ENCODE measurements at places on chromosomes 6 and 20.

DNA sequence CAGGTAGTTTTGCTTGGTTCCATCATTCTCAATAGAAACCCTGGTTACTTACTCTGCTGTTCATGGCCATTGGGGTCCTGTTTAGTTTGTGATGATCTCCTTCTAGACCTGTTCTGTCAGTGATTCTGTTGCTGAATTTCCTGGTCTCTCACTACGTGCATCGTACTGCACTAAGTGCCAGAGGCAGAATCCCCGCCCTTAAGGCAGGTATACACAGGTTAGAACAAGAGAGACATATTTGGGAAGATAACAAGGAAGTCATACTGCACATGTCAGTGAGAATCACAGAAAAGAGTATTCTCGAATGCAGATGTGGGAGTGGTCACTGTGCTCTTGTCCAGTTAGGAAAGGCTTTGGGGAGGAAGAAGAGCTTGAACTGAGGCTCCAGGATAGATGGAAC lies 148.1 kb upstream of the MYLIP start:
- no peak for DNase-seq

DNA sequence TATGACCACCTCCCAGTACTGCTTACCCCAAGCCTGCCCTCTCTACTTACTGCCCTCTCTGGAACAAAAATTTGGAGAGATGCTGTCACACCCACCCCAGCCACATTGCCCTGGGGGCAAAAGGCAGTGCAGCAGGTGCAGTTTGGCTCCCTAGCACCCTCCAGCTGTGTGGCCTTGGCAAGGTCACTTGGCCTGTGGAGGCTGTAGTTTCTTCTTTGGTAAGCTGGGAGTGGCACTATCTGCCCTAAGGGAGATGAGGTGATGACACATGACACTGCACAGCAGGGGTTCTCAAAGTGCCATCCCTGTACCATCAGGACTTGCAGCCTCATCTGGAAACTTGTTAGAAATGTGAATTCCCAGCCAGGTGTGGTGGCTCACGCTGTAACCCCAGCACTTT lies 44.8 kb downstream of the TAF8 start:
- DNase-seq: no peak

DNA sequence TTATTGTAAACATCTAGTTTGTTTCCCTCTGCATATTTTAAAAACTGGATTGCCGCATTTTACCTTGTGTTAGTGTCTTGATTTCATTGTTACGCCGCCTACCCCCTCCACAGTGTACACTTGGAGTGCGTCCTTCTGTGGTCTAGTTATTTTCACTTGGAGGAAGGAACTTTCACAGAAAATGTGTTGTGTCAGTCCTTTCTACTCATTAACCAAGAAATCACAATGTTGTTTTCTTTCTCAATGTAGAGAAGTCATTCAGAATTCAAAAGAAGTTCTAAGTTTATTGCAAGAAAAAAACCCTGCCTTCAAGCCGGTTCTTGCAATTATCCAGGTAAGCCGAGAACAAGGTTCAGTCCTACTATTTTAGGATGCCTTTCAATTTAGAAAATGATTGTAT lies 10.3 kb downstream of the MTHFD1L start:
- DNase-seq: no peak

- no peak for DNase-seq
Observed at GRCh38 chr20:32179934-32180333, 27.6 kb downstream of the PLAGL2 start.

DNA sequence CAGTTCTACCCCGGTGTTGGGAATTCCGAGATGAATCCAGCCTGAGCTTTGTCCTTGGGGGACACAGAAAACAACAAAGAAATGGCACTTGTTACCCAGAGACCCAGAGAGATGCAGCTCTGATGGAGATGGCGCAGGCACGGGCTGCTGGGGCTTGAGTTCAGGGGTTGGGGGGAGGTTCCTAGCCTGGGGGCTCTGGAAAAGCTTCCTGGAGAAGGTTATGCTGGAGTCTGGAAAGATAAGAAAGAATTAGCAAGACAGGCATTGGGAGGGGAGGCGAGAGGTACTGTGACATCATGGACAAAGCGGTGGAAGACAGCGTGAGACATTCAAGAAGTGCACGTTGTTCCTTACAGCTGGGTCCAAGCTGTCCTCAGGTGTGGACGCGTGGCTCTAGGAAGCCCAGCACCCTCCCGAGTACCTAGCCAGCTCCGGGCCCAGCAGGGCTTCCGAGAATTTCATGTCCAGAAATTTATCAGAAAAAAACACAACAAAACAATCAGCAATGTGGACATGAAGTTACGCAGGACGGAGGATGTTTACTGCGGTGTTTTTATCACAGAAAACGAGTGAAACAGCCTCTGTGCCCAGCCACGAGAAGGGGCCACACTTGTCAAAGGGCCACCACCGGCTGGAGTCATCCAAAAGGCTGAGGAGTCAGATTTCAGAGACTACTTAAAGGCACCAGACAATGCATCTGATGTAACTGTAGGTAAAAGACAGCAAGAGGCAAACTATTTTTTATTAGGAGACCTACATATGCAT lies 39.5 kb downstream of the C20orf203 start:
- DNase-seq: no peak

- no peak for DNase-seq
Observed at GRCh38 chr6:37320646-37321045, 33.1 kb upstream of the RNF8 start.

- DNase-seq: no peak
Observed at GRCh38 chr6:104700371-104701185, 159.1 kb downstream of the HACE1 start.

DNA sequence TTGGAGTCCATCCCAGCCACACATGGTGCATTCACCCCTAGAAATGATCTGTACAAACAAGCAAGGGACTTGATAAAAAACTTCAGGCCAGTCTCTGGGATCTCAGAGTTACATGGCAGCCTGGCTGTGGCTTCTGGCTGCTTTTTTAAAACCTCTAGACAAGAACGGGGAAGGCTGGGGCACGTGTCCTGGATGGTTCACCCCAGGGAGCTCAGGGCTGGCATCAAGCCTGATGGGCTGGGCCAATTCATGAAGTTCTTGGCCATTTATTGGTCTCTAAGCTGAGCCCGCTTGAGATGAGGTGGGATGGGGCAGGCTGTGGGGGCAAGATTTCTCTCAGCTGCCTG lies 10.4 kb upstream of the ZFAND3 start:
- no peak for DNase-seq

DNA sequence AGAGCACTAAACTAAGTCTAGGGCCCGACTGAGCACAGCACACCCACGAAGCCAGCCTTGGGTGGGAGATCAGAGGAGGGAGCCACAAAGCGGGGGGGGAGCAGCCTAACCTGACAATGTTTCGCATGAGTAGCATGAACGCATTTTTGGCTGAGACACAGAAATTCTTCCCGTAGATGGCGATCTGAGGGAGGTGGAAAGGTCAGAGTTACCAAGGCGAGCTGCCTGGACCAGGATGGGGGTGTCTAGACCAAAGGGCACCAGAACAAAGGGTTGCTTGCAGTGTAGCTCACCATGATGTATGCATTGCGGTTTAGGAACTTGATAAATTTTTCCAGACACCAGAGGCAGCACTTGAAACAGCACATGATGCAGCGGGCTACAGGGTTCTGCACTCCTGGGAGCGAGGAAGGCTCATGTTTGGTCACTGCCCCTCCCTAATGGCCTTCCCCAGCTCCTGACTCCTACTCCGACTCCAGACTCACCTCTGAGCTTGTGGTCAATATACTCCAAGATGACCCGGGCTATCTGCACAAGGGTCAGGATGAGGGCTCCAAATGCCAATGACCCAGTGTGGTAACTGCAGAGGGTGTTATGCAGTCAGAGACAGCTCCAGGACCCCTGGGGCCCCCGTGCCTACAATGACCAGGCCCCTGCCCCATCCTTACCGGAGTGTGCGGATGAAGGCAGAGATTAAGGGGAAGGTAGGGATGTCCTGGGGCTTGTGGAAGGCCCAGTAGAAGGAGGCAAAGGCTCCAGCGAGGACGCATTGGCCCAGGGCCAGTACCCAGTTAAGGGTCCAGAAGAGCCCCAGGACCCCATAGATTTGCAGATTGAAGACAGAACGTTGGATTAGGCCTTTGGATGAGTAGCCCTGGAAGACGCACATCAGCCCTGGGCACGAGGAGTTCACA lies 2.8 kb upstream of the NEU1 start:
- DNase-seq: no peak

GRCh38 chr6:138431256-138432062 lies 27.4 kb downstream of the HEBP2 start:
- no peak for DNase-seq

DNA sequence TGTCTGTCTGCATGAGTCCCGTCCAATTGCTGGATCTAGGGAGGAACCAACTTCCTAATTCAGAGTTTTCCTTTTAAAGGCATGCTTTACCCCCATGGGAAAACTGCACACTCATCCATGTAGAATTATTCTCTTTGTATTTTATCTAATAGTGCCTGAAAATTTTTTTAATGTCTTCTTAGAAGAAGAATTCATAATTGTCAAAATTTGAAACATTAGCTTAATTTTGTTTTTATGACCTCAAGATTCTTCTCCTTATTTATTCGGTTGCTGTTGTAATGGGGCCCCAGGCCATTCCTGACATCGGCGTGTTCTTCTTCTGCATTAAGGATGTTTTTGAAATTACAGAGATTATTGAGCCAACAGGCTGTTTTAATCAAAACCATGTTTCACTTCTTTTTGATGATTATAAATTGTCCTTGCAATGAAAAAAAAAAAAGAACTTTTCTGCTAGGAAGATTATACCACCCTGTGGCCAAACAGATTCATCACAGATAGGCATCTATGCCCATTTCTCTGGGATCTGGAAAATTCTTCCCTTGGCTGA lies 100.3 kb downstream of the ZNF217 start:
- no peak for DNase-seq

DNA sequence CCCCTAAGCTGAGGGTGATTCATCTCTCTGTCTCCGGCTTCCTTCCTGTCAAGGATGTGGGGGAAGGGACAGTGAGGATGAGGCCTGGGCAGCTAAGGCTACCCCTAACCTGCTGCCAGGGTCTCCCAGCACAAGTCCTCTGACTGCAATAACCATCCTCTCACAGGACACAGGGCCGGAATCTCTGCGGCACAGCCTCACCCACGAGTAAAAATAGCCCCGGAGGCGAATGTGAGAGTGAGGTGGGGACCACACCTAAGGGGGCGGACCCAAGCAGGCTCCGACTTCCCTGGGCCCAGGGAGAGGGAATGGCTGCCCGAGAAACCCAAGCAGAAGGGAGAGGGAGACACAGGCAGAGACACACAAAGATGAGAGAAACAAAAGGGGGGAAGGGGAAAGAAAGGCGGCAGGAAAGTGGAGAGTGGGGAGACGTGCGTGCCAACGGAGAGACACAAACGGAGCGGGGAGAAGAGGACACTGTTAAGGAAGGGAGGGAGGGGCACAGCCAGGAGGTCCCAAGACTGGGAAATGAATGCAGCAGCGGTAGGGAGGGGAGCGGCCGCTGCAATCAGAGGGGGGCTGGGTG lies 1.4 kb downstream of the CLIC1 start:
- DNase-seq: peak; percentile 60

DNA sequence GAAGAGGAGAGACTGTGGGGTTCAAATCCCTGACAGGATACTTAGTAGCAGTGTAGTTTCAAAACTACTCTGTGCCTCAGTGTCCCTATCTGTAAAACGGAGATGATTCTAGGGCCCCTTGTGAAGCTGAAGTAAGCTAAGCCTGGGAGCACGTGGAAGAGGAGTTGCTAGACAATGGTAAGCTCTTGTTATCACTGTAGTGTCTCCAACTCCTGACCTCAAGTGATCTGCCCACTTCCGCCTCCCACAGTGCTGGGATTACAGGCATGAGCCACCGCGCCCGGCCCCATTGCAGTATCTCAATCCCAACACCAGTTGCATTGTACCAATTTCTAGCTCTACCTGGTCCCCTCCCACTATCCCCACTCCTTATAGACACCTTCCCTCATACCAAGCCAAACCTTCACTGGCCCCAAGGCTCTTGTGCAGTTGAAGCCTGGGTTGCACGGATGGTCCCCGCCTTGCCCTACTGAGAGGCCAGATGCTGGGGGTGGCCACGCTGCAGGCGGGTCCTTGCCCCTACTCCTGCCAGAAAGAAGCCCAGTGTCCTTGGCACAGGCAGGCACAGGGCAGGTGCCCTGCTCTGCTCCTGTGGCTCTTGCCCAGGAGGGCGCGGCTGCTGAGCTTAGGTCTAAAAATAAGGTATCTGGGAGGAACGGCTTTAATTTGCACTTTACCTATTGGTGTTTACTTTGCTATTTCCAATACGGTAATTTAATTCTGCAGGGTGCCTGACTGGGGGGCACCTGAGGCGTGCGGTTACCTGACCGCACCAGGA lies 118.1 kb downstream of the VEGFA start:
- no peak for DNase-seq

DNA sequence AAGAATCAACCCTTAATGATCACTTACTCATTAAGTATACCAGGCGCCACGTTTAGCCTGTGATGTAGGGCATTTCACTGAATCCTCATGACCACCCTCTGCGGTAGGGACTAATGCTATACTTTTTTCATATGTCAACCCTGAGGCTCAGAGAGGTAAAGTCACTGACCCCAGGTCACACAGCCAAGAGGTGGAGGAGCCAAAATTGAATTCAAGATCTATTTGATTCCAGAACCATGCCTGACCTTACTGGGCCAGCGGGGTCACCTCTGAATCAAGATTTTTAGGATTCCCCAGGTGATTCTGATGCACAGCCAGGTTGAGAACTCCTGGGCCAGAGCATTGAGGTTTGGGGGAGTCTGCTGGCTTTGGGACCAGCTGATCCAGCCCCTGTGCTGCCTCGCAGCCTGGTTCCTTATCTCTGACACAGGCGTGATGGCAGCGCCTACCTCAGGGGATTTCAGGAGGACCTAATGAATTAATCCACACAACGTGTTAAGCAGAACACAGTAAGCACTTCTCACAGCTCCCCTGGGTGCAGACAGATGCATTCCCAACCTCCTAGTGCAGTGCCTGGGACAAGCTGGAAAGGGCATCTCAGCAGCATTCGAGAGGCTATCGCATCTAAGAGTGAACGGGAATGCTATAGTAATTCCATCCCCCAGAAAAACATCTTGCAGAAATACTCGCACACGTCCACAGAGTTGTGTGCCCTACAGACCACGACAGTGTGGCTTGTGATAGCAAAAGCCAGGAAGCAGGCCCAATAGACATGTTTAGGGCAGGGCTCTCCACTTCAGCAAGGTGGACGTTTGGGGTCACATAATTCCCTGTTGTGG lies 101.4 kb upstream of the PTPN1 start:
- DNase-seq: no peak

GRCh38 chr20:41848180-41848579 lies 230.0 kb upstream of the CHD6 start:
- DNase-seq: no peak

DNA sequence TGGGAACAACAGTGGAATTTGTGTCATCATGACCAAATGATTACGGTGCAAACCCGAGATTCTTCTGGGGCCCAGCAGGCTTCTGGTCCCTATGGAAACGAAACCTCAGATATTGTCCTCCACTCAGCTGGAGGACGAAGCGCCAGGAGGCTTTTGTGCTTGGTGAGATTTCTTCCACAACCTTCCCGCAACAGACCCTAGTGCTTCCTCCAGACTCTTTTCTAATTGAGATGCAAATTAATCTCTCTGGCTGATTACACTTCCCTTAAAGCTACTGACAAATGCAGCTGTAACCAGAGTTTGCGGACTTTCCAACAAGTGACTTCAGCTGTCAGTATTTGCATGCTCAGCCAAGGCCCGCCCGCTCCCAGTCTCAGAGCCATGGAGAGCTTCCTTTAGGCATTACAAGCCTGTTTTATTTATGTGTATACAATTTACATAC lies 96.0 kb downstream of the INSM1 start:
- no peak for DNase-seq

GRCh38 chr6:135784507-135784906 lies 67.0 kb upstream of the PDE7B start:
- no peak for DNase-seq
